ENCODE measurements at places on chromosomes 6 and 20.

GRCh38 chr6:158026054-158026900, 44.6 kb downstream of the SYNJ2 start:
- peak; percentile 69 for DNase-seq

GRCh38 chr20:23397961-23398360, 23.3 kb downstream of the NAPB start:
- DNase-seq, result no peak

DNA sequence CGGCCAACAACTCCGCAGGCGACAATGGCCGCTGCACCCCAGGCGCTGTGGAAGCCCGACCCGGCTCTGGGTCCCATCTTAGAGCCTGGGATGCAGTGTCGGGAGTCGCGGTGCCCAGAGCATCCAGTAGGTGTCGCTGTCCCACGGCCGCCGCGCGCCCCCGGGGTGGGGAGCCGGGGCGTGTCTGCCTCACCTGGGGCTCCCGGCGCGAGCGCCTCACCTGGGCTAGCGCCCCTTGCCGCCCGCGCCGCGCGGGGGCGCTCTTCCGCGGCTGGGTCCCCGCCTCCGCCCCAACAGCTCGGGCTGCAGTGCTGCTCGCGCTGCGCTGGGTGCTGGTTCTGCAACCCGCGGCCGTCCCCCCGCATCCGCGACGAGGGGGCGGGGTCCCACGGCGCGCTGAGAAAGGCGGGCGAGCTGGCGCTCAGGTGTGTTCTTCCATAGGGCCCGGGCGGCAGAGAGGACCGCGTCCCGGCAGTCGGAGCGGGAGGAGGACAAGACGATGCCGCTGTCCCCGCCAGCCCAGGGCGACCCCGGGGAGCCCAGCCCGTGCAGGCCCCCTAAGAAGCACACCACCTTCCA, at the start of gene CRYBG1:
Gene CRYBG1 (plus strand): TSS at position 308 of the 579 bp plus-strand sequence. CDS start 192 bp downstream, at position 500.
- DNase-seq, result no peak

DNA sequence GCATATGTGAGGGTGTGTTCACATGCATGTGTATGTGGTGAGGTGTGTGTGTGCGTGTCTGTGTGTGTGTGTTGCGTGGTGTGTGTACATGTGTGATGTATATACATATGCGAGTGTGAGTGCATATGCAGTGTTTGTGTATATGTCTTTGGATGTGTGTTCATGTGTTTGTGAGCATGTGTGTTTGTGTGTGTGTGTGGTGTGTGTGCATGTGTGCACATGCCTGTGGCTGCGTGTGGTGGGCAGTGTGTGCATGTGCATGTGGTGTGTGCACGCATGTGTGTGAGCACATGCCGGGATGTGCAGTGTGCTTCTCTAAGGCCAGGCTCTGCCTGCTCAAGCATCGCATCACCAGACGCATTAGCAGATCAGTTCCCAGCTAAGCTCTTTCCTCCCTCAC, 5.7 kb downstream of the THBS2 start:
- no peak for DNase-seq

DNA sequence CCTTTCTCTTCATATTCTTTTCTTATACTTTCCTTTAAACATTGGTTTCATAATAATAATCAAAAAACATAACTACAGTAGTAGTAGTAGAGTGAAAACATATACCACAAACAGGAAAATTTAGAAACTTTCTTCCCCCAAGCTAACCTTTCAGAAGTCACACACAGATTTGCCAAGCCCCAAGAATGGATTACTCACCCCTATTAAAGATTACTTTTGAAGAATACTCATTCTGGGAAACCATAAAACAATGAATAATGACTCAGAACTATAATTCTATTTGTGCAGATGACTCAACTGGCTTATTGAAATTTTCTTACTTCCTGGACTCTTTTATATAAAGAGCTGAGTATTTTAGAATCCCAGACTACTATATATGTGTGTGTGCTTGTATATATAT, 119.4 kb upstream of the GJE1 start:
- DNase-seq, result no peak

- DNase-seq, result no peak
Measured at GRCh38 chr20:42588847-42589246, 600.9 kb downstream of the PTPRT start.

DNA sequence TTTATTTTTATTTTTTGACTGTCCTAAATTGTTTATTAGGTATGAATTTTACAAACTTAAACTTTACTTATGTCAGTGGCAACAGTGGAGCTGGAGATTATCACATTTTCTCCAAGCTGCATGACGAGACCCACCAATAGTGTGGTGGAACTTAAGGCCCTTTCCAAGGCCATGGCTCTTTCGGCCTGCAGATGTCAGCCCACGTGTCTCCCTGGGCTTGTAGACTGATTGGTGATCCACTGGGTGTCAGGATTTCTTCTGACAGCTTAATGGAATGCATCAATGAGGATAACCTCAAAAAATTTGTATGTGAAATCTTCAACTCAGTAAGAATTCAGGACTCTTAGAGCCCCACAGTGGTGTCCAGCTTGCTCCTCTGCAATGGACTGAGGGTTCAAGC, 32.3 kb upstream of the OVOL2 start:
- DNase-seq, result no peak

DNA sequence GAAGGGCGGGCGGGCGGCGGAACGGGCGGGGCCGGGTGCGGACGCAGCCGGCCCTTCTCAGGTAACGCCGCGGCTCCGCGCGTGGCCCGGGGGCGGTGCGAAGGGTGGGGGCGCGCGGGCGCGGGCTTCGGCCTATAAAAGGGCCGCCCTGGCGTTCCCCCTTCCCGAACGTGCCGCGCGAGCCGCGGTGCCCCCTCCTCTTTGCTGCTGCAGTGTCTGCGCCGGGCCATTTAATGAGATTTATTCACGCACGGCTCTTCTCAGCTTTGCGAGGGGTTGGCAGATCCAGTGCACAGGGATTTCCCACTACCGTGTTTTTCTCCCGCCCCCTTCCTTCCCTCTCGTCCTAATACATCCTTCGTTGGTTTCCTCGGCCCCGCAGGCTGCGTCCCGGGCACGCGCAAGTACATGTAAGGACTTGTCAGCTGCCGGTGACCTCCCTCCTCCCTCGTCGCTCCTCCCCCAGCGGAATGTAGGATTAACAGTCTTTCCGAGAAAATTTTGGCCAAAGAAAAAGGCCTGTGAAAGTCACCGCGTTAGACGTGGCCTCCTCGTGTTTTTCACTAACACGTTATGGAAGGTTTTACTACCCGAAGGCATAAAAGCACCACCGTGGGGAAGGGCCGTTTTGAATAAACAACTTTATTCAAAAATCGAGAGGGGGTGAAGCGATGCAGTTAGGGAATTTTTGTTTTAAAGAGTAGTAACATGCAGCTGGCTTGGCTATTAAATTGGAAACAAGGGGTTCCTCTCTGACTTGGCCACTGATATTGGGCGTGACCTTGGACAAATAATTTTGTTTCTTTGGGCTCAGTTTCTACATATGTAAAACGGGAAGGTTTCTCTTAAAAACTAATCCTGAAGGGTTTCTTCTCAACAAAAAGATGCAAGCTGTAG, 966 bp upstream of the REV3L start:
- peak; percentile 66 for DNase-seq

DNA sequence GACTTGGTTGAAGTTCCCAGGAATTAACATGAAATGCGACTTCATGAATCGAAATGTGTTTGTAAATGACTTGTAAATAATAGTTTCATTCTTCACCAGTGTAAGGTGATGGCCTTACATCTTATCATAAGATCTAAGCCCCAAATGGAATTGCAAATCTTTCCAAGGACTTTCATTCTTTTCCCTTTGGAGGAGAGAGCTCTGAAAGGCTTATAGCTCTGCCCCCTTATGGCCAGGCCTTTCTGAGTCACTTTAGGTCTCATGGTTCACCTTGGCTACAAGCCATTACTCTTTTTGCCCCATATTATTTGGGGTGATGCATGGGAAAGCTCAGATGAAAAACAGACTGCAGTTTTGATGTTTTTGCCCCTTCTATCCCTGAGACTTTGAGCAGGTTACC, 209.1 kb upstream of the BMP2 start:
- DNase-seq, result no peak

DNA sequence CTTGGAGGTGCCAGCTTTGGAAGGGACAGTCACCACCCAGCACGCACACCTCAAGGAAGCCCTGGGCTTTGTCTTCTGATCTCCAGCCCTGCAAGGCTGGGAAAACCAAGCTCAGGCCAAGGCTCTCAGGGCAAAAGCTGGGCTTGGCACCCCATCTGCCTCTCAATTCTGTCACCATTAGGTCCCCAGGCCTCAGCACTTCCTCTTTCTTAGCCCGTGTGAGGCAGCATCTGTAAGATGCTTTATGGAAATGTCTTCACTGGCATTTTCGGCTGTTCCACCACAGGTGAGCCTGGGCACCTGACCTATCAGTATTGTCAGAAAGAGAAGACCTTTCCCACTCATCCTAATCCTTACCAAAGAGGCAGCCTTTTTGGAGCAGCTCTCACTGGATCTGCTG, 24.6 kb downstream of the GMEB2 start:
- DNase-seq, result no peak

- DNase-seq, result no peak
Measured at GRCh38 chr6:6881438-6882225, 226.1 kb upstream of the RREB1 start.

GRCh38 chr6:154169193-154169847, 130.3 kb downstream of the OPRM1 start:
- no peak for DNase-seq

GRCh38 chr20:21053002-21053762, 53.0 kb downstream of the LINC00237 start:
- DNase-seq, result no peak

- DNase-seq, result peak; percentile 22
Measured at GRCh38 chr6:53484476-53485280, 60.2 kb downstream of the GCLC start.

- no peak for DNase-seq
Measured at GRCh38 chr20:25723975-25724374, 27.3 kb upstream of the ZNF337 start.

DNA sequence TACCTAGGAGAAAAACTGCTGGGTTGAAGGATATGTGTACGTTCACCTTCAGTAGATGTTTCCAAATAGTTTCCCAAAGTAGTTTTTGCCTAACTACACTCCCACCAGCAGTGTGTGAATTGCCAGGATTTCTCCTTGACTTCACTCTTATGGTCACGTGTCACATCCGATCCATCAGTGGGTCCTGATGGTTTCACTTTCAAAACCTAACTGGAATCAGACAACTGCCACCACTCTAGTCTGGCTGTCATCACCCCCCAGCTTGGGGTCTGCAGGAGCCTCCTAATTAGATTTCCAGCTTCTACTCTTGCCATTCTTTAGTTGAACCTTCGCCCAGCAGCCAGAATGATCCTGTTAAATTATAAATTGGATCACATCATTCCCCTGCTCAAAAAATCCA, 8.5 kb upstream of the SLC12A5 start:
- no peak for DNase-seq

DNA sequence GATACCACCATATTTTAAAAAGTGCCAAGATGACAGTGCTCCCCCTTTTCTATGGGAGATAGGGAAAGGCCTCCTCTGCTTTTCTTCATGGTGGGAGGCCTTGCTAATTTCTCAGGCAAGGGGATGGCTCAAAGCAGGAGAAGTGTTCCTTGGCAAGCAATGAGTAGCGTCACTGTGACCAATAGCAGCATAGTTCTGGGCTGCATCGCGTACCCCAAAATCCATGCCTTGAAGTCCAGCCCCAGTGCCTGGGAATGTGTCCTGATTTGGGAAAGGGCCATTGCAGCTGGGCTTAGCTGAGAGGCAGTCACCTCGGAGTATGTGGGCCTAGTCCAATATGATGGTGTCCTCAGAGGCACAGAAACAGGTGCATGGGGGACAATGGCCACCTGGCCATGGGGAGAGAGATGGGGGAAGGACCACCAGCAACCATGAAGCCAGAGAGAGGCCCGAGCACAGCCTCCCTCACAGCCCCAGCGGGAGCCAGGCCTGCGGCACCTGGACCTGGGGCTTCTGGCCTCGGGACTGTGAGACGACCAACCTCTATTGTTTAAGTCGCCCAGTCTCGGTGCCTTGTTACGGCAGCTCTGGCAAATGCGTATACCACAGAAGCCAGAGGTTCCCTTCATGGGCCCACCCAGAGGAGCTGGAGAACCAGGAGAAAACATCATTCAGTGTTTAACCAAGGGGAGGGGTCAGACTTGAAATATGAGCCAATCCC, 153.1 kb upstream of the RPS6KA2 start:
- DNase-seq, result no peak

GRCh38 chr6:113642714-113643406, 214.3 kb upstream of the MARCKS start:
- no peak for DNase-seq

- DNase-seq, result no peak
Measured at GRCh38 chr6:124475176-124475575, 487.1 kb upstream of the RNF217 start.

DNA sequence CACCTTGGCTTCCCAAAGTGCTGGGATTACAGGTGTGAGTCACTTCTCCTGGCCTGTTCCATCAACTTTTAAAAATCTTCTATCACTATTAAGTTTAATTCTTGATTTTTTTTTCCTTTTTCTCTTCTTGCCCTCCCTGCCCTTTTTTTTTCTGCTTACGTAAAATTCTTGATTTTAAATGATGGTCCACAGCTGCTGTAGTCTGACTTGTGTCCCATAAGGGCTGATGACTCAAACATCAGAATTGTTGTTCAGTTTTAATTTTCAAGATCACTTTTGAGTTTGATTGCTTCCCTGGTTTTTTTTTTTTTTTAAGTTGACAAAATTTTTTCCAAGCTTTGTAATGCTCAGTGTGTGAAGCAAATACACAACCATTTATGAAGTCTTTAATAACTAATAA, 61.9 kb downstream of the CBFA2T2 start:
- no peak for DNase-seq

- DNase-seq, result no peak
Measured at GRCh38 chr6:1208876-1209275, 103.0 kb upstream of the FOXQ1 start.

GRCh38 chr20:3778976-3779375, 2.3 kb downstream of the SPEF1 start:
- no peak for DNase-seq

DNA sequence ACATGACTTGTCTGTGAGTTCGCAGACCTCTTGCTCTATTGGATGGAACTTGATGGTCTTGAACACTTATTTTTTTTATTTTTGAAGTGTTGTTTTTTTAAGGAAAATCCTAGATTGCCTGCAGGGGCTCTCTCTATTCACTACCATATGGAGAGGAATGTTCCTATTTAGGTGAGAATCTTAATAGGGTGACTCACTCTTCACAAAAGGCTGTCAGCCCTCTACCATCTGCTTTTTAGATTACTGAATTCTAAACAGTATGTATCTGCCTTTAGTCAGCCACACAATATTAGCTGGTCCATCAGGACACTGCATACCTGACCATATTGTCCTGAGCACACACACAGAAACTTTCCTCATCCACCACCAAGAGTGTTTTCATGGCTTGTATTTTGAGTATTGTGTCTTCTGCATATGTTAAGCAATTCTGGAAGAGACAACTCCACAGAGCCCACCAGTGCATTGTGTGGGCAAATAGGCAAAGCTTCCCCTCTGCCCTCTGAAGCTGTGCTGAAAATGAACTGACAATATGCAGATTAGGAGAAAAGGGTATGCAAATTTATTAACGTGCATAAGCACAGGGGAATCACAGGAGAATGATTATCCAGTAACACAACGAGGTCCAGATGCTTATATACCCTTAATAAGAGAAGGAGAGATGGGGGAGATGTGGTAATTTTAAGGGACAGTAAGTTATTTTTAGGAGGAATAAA, 6.6 kb upstream of the BTBD9 start:
- DNase-seq, result no peak

GRCh38 chr6:92495242-92495641, 924.1 kb downstream of the EPHA7 start:
- DNase-seq, result no peak

- DNase-seq, result no peak
Measured at GRCh38 chr20:11389186-11389585, 528.5 kb upstream of the BTBD3 start.

Data from stimulated activated CD4-positive, alpha-beta T cell treated with anti-CD3 and anti-CD28 coated beads, TNF-alpha, amount 100 ng/mL, for 1 hour (primary cell).